ENCODE measurements at places on chromosomes 5 and 9. TPM values are rescaled to one million over a fixed set of nuclear protein-coding genes. Genes with fewer than 3 reads are reported as not detected.

DNA sequence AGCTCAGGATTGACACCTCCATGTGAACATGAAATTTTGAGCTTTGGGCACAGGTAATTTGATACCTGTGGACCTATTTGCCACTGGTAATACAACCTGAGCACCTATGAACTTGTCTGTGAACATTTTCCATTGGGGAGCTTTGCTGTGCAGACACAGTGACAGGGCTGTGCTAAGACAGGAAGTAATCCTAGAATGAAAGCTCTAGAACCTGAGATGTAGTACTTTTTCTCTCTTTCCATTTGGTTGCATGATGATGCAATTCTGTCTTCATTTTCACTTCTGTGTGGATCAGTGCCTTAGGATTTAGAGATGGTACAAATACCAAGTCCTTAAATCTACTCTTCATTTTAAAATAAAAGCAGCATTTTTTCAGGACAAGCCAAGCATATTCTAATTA, 216.9 kb downstream of the NR3C1 start:
- no peak for DNase-seq

DNA sequence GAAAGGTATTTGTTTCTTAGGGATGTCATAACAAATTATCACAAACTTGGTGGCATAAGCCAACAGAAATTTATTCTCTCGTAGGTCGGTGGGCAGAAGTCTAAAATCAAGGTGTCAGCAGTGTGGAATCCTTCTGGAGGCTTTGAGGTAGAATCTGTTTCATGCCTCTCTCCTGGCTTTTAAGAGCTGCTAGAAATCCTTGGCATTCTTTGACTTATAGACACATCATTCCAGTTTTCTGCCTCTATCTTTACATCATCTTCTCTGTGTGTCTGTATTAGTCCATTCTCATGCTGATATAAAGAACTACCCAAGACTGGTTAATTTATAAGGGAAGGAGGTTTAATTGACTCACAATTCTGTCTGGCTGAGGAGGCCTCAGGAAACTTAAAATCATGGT, 488.1 kb upstream of the PAPPA start:
- DNase-seq, result no peak

- DNase-seq, result no peak
These were observed 4.2 kb upstream of the IRX2 start for GRCh38 chr5:2755681-2756171.

GRCh38 chr5:125484272-125484741, 737.9 kb upstream of the ZNF608 start:
- no peak for DNase-seq

DNA sequence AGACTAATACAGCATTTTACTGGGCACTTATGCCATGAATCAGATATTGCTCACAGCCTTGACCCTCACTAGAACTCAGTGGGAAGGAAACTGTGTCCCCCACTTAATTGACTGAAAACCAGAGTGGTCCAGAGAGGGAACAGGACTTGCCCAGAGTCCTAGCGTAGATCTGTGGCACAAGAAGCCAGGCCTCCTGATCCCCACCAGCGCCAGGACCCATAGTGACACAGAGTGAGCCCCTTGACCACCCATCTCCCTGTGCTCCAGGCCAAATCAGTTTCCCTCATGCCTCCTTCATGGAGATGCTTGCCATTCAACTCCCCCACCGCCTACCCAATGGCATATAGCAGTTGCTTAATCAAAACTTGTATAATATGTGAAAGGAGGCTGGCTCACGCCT, 8.3 kb downstream of the KIF12 start:
- no peak for DNase-seq

DNA sequence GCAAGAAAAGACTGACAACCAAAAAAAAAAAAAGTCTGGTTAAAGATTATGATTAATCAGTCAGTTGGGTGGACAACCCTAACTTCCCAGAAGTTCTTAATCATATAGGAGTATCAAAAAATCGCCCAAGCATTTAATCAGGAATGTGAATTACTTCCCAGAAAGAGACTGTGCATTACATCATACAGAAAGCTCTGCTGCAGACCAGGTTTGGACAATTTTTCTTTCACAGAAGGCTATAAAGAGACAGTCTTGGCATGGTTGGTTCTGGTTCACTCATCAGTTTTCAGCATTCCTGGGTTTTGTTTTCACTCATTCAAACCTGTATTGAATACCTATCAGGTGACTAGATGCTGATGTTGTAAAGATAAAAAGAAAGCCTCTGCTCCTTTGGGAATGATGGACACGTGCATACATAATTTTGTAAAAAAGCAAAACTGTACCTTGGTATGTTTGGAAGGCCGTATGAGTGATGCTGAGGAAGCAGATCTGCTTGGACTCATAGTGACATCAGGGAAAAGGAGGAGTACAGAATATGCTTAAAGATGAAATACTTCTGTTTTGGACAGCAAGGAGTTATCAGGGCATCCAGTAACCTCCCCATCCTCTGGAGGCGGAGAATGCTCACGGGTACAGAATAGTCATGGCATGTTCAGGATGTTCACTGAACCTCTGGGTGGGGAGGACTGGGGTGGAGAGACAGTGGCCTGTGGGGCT, 178.4 kb downstream of the GNA14 start:
- DNase-seq, result no peak

- DNase-seq, result no peak
These were observed 34.3 kb upstream of the SPATA31D4 start for GRCh38 chr9:81893929-81894328.

GRCh38 chr9:35687972-35688557, 1.7 kb downstream of the TPM2 start:
- DNase-seq, result no peak

- no peak for DNase-seq
These were observed 70.0 kb upstream of the GFPT2 start for GRCh38 chr5:180423133-180423532.

DNA sequence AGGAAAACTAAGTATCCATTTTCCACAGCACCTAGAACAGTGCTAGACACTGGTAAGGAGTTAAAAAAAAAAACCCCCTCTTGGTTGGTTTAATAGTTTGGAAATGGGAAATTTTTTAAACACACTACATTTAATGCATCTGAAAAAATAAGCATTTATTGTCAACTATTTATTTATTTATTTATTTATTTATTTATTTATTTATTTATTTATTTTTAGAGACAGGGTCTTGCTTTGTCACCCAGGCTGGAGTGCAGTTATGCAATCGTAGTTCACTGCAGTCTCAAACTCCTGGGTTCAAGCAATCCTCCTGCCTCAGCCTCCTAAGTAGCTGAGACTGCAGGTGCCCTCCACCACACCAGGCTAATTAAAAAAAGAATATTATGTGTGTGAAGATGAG, 51.6 kb downstream of the SNCAIP start:
- DNase-seq, result no peak

DNA sequence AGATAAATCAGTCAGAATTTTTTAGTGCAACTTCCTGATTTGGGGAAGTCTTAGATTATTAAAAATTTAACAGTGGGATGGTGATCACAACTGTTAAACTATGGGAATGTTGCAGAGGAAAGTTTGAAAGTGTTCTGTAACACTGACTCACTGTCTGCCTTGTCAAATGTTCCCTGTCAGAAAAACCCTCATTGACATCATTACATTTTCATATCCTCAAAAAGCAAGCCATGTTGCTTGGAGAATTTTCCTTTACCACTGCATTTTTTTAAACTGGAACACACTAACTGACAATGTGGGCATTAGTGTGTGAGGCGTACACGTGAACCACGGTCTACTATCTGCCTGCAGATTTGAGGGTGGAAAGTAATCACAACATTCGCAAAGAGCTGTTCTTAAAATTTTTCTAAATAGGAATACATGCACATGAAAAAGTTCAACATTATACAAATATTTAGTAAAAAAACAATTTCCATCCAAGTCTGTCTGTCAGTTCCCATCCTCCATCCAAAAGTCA, 28.6 kb upstream of the IL7R start:
- no peak for DNase-seq

RASGEF1C gene
- not detected for total RNA-seq

CBY3 gene
- total RNA-seq, result not detected

MAN2A1 gene
- 138 TPM for total RNA-seq

GRM6 gene
- total RNA-seq, result not detected

Data from A673 (cell line).